ENCODE measurements at places on chromosomes 12 and 14. TPM values are rescaled to one million over a fixed set of nuclear protein-coding genes. Genes with fewer than 3 reads are reported as not detected.

GRCh38 chr12:46608431-46609272 lies 217.1 kb downstream of the SLC38A4 start:
- DNase-seq, result no peak

DNA sequence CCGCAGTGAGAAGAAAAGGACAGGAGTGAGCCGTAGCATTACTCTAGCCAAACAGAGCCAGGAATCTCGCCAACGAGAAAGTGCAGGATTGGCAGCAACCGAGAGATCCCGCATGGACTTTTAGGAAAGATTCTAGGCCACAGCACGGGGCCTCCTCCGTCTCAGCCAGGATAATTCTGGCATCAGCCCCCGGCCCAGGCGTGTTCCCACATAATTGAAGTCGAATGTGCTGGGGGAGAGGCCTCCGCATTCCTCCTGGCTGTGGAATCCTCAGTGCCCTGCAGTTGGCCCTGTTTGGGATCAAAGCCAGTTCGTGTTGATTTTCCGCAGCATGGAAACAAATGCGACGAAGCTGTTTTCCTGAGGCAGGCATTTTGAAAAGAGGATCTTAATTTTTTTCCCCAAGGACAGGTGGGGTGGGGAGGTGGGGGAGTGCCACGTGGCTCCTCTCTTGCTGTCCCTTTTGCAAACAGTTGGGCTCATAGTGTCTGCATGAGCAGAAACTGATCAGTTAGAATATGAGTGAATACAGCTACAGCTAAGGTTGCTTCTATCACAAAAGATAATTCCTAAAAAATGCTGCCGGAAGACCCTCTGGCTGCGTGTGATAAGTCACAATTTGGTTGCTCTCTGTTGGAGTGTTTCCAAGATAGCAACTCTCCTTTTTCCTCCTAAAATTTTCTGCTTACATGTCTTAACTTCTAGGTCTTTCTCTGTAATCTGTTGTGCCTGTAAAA lies 37.3 kb upstream of the ATXN2 start:
- peak; percentile 31 for DNase-seq

GRCh38 chr12:95611676-95612309 lies 60.5 kb upstream of the USP44 start:
- DNase-seq, result no peak

- DNase-seq, result no peak
Observed at GRCh38 chr12:66945189-66945817, 266.4 kb upstream of the GRIP1 start.

Gene KCNJ8
- total RNA-seq, result 1.8 TPM
